ENCODE measurements at places on chromosomes 5 and 9.

DNA sequence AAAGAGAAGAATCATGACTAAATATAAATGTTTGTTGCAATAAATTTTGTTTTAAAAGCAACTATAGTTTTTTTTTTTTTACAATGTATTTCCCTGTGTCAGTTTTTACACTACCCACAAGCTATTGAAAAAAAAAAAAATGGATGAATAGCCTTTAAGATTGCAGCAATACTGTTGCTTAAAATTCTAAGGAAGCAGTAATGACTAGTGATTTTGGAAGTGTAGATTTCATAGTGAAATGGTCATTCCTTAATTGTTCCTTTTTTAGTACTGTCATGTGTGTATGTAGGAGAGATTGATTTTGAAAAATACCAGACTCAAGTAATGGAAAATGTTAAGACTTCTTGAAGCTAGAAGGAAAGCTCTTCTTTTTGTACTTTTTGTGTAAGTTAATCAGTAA is 53.1 kb downstream of the NDUFS4 start:
- no peak for DNase-seq

DNA sequence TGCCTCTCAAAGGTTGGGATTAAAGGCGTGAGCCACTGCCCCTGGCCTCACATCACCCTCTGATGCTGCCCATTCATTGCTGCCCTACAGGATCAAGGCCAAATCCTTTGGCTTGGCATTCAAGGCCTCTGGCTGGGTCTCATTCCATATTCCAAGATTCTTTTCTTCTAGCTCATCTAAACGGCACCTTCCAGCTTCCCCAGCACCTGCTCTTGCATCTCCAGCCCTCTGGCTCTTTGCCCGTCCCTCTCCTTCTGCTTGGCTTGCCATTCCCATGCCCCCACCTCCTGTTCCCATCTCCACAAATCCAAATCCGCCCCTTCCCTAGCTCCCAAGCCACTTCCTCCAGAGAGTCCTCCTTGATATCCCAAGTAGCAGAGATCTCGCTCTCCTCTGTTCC is 33.1 kb downstream of the CORO2A start:
- no peak for DNase-seq

GRCh38 chr5:109155625-109156024 is 254.1 kb downstream of the PJA2 start:
- DNase-seq: no peak

GRCh38 chr5:82358457-82358856 is 80.3 kb upstream of the RPS23 start:
- DNase-seq: no peak

GRCh38 chr9:36322462-36322861 is 64.2 kb upstream of the GNE start:
- no peak for DNase-seq

- no peak for DNase-seq
Measured at GRCh38 chr9:38000332-38000731, 68.7 kb downstream of the SHB start.
